Uterus (tissue), 4 donors: ENCODE measurements at places on chromosomes 7 and 10. TPM values are rescaled to one million over a fixed set of nuclear protein-coding genes. Genes with fewer than 3 reads are reported as not detected.
A peak's percentile ranks its signal among the peaks of the same experiment; 100 is the strongest.

DNA sequence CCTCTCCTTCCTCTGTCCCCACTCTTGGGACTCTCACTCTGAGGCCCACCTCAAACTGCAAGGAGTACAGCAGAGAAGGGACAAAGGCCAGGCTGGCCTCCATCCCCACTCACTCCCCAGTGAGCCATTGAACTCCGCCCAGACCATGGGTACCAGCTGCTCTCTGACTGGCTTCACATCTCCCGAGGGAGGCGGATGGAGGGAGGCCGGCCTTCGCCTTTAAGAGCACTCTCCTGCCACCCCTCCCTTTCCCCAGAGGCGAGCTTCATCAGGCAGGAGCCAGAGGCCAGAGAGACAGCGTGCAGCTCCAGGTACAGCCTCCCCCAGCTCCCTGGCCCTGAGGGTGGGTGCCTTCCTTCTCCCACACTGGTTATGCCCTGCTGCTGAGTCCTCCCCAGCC lies 1.8 kb upstream of the LDB3 start:
- DNase-seq: no peak

GRCh38 chr7:106717955-106718871 lies 57.3 kb upstream of the CCDC71L start:
- peak; percentile 19 for DNase-seq

GRCh38 chr7:76225951-76226350 lies 24.3 kb downstream of the SRRM3 start:
- no peak for DNase-seq

DNA sequence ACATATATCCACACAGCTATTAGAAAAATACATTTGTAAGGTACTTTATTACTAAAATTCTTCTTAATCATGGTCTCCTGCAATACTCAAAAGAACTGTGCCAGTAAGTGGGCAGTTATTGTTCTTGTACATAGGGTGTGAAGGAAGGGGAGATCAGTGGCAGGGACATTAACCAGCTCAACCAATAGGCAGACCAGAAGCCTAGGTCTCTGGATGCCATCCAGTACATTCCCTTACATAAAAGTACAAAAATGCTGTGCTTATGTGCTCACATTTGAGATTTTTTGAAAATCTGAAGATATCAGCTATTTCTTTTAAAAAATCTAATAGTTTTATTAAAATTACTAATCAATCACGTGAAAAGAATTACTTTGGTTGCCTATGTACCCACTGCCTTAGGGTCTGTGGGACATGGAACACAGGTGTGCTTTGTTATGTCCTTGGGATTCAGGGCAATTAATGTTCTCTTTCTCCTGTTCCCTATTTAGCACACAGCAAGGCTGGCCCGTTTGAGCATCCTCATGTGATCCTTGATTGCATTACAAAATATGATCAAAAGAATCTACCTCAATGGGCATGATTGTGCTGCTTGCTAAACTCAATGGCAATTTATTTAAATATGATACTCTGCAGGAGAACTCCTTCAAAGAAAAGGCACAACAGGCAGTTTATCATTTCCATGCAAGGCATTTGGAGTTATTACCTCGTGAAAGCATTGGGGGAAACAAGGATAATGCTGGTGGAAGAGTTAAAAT lies 22.7 kb downstream of the TWIST1 start:
- no peak for DNase-seq

- no peak for DNase-seq
Measured at GRCh38 chr10:24674892-24675632, 48.6 kb downstream of the ARHGAP21 start.

- no peak for DNase-seq
Measured at GRCh38 chr7:27148756-27149641, 1.4 kb upstream of the HOXA6 start.

DNA sequence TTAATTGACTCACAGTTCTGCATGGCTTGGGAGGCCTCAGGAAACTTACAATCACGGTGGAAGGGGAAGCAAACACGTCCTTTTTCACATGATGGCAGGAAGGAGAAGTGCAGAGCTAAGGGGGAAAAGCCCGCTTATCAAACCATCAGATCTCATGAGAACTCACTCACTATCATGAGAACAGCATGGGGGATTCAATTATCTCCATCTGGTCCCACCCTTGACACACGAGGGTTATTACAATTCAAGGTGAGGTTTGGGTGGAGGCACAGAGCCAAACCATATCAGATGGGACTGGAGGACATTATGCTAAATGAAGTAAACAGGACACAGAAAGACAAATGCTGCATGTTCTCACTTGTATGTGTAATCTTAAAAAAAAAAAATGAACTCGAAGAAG lies 141.4 kb upstream of the HABP2 start:
- DNase-seq: no peak

DNA sequence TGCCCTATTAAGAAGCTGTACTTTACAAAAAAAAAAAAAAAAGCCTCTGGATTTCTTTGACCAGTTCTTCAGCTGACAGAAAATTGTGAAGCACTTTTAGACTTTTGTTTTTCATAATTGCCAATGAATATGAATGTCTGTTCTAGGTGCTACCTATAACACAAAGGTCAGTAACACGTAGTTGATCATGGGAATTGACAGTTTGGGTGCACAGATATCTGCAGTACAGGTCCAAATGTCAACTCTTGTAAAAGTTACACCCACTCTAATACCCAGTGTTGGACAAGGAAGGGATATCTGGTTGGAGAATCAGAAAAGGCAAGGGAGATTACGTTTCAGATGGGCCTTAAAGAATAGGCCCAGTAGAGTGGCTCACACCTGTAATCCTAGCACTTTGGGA lies 1.8 kb downstream of the REEP3 start:
- no peak for DNase-seq

- no peak for DNase-seq
Measured at GRCh38 chr7:139023076-139023475, 12.8 kb downstream of the ZC3HAV1L start.

- DNase-seq: no peak
Measured at GRCh38 chr10:14358886-14359573, 28.3 kb upstream of the FRMD4A start.

GRCh38 chr7:133775201-133775600 lies 351.9 kb upstream of the LRGUK start:
- DNase-seq: no peak

- no peak for DNase-seq
Measured at GRCh38 chr10:108412323-108412722, 1247.8 kb upstream of the SORCS1 start.

DNA sequence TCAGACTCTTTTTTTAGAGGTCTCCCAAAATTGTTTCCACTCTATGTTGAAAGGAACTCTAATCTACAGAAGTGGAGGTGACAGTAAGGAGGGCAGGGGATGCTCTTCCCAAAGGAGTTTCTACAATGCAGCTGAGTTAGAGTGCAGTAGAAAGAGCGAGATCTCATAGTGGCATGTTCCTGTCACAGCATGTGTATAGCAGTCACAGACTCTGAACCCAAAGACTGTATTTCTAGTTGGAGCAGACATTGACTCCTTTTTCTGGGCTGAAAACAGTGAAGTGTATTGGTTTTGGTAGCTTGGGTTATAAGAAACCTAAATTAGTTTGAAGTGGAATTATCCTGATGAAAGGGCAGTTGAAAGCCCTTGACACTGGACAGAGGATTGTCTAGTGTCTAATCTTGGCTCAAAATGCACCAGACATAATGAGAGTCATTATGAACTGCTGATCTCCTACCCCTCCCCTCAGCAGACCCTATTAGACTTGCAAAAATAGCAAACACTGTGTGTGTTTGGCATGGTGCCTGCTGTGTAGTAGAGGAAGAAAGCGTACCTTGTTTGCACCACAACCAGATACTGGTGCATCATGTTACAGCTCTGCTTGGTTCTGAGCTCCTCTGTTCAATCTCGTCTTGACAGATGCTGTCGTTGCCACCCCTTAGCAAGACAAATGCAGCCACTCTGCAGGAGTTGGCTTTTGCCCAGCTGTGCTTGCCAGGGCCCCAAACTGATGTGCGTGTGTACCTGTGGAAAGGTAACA lies 336.0 kb downstream of the AUTS2 start:
- DNase-seq: no peak

GRCh38 chr10:12180221-12180974 lies 15.3 kb downstream of the NUDT5 start:
- no peak for DNase-seq

GRCh38 chr10:64508029-64508661 lies 986.9 kb downstream of the REEP3 start:
- DNase-seq: no peak

GRCh38 chr7:1993031-1993695 lies 239.6 kb downstream of the MAD1L1 start:
- no peak for DNase-seq

DNA sequence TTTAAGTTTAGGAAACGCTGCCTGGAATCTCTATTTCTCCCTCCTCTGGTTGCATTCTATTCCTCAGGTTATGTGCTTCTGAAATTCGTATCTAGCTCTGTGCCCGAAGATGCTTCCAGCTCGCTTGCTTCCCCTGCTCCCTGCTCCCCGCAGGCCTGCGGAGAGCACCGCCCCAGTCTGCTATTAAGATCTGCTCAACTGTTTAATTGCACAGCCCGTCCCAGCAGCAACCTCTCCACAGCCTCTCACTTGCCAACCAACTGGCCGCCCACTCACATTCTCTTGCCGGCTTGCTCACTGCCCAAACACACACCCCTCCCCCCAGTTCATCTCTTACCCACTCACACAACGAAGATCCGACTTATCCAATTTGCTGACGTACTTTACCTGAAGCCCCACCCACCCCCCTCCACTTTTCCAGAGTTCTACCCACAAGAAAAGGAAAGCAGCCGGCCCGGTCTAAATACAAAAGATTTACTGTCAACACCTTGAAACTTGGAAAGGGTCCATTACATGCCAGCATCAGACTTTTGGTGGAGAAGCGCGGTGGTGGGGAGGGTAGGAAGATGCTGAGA lies 167.3 kb upstream of the KLF14 start:
- peak; percentile 81 for DNase-seq

DNA sequence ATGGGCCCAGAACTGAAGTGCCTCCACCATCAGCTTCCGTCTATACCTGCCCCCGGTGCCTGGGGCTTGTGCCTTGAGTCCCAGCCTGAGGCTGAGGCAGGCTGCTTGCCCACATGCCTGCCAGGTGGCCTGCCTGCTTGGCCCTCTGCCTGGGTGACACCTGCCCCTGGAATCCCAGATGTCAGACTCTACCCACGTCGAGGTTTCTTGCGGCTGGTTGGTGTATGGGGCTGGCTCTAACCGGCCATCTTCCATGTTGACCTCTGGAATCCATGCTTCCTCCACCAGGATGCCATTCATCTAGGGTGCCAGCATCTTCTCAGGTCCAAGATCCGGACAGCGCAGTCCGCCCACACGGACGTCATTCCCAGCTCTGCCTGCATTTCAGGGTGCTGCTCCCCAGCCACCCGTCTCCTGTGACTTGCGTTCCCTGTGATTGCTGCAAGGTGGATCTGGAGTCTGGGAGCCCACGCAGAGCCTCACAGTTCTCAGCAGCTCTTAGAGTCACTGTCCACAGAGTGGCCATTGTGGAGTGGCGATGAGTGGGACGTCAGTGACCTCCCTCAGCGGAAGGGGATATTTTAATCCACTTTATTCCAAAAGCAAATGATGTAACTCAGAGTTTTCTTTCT lies 298.1 kb downstream of the TCERG1L start:
- DNase-seq: no peak

GRCh38 chr10:113158183-113158582 lies 208.1 kb downstream of the TCF7L2 start:
- no peak for DNase-seq

GRCh38 chr10:14686356-14686755 lies 88.3 kb downstream of the FAM107B start:
- no peak for DNase-seq

- DNase-seq: no peak
Measured at GRCh38 chr10:19169041-19169440, 120.4 kb downstream of the MALRD1 start.

- DNase-seq: no peak
Measured at GRCh38 chr7:4436936-4437335, 245.2 kb upstream of the FOXK1 start.

DNA sequence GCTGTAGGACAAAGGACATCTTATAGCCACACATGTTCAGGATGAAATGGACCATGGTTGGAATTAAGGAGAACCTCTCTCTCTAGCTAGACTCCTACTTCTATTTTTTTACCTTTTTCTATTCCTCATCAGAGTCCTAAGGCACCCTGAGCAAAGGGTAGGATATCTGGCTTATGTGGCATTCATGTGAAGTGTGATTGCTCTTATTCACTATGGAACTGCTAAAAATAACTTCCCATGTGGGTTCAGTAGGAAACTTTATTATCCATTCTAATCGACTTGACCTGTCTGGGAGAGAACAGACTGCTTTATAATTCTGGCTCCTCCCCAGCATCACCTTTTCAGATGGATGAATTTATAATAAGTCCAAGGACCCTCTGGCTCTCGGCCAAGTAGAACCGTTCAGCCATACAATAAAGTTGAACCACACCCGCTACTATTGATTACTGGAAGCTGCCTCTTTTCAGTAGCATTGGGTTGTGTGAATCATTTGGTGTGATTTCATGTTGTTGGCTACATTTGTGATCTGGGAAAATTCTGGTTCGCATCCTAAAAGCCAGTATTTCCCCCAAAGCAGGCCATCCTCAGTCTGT lies 117.5 kb downstream of the NRF1 start:
- DNase-seq: no peak

DNA sequence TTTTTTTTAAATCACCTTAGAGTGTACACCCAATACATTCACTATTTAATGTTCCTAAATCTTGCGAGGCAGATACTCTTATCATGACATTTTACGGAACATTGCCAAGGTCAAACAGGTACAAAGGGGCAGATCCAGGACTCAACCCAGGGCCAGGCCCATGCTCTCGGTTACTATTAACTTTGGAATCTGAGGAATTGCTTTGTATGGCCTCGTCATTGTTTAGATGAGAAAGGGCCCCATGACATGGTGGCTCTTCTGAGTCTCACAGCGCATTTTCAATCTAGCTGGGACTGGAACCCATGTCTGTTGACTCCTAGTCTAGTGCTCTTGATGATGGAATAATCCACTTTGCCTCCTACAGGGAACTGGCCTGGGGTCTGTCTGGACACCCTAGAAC lies 59.1 kb downstream of the GATA3 start:
- DNase-seq: no peak

DNA sequence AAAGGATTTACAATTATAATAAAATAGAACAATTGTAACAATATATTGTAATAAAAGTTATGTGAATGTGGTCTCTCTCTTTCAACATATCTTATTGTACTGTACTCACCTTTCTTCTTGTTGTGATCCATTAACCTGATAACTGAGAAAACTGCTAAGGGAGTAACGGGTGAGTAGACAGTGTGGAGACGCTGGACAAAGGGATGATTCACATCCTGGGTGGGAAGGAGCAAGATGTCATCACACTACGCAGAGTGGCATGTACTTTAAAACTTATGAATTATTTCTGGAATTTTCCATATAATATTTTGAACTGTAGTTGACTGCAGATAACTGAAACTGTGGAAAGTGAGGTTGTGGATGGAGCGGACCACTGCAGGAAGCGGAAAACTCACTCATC lies 91.2 kb upstream of the PLPP4 start:
- no peak for DNase-seq

The AP3M1 gene
- 13.8 TPM for total RNA-seq

The ELAPOR2 gene
- total RNA-seq: 6.7 TPM

The ARHGAP22 gene
- 3.0 TPM for total RNA-seq

The PPA1 gene
- 107 TPM for total RNA-seq

The ABCB1 gene
- 50.1 TPM for total RNA-seq

The HOXA11 gene
- total RNA-seq: 63.5 TPM

The AKR1C8 gene
- not detected for total RNA-seq

The ALOX5 gene
- 3.5 TPM for total RNA-seq

The CUZD1 gene
- total RNA-seq: not detected

The ETV1 gene
- 7.4 TPM for total RNA-seq

The CCNY gene
- 28.2 TPM for total RNA-seq

The DGKI gene
- total RNA-seq: 2.9 TPM

The EBLN1 gene
- not detected for total RNA-seq

The EMX2 gene
- total RNA-seq: 18.2 TPM

The ACSM6 gene
- total RNA-seq: not detected

The CPA1 gene
- not detected for total RNA-seq
